ENCODE measurements at places on chromosomes 2 and 18. TPM values are rescaled to one million over a fixed set of nuclear protein-coding genes. Genes with fewer than 3 reads are reported as not detected.

The CCDC142 gene
- total RNA-seq, result 23.4 TPM

The C2orf78 gene
- not detected for total RNA-seq

The PXDN gene
- 47.9 TPM for total RNA-seq

The HNMT gene
- 140 TPM for total RNA-seq

The SLC23A3 gene
- total RNA-seq, result 2.2 TPM
